ENCODE measurements at places on chromosomes 3 and 15.

DNA sequence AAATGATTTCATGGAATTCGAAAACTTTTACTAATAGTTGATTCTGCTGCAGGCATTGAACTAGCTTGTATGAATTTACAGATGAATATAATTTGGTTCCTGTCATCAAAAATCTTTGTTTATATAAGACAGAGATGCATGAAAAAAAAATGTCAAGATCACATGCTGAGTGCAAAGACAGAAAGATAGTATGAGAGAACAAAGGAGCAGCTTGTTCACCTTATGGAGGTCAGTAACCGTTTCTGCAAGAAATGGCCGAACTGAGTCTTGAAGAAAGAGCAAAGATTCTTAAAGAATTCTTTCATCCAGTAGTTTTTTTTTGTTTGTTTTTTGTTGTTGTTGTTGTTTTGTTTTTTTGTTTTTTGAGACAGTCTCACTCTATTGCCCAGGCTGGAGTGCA is 450.6 kb downstream of the TUSC7 start:
- DNase-seq: no peak

DNA sequence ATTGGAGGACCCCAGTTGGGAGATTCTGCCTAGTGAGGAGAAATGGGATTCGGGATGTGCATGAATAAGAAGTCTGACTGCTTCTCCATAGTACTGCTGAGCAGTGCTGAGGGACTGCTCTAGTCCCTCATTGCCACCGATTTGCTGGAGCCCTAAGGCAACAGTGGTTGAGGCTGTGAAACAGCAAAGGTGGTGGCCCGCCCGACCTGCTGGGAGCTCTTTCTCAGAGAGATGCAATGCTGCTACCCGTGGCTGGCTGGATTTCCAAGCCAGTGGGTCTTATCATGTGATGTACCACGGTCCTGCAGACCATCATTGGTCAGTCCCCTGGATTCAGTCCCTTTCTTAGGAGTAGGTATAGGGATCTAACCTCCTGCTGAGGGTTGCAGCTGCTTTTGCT is 42.6 kb upstream of the GCSAM start:
- no peak for DNase-seq

DNA sequence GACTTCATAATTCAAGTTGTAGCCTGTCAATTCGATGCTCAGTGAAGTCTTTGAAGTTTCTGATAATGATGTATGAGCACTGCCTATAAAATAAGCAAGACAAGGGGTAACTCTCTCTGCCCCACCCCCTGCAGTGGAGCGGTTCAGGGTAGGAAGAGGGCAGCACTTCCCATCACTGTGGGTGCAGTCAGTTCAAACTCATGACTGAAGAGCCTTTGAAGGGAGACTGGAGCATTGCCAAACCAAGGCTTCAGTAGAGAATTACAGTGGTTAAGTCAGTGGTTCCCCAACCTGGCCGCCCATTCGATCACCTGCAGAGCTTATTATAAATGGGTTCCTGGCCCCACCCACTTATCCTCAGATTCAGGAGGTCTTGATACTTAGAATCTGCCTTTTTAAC is 190.6 kb downstream of the SHQ1 start:
- DNase-seq: no peak

GRCh38 chr3:21893242-21893641 is 142.2 kb upstream of the ZNF385D start:
- no peak for DNase-seq

Measured in spinal cord (tissue), 10 donors.